Left ventricle myocardium inferior (tissue), 1 donor: ENCODE measurements at places on chromosomes 13 and 19.

GRCh38 chr19:607301-608154 is 17.8 kb downstream of the HCN2 start:
- DNase-seq = no peak

DNA sequence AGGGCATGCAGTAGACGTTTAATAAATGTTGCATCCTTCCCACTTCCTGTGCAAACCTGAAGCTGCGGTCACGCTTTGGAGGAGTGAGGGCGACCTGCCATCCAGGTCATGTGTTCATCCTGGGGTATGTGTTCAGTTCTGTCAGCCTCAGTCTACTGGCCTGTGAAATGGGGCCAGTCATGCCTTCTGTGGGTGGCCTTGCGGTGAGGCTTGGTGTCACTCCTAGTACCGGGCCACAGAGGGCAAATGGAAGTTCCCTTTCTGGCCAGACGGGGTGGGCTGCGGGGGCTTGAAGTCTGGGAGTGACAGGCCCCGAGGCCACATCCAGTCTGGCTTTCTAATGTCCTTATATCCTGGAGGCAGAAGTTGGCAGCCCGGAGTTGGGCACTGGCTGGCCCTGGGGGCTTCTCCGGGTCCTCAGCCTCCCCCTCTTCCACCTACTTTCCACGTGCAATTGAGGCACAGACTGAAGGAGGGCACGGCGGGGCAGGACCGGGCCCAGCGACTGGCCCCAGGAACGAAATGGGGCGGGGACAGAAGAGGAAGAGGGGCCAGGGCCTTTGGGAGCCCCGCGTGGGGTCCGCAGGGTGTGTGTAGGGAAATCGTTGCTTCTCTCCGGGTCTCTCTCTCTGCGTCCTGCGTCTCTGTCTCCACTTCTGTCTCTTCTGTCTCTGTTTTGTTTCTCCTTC is 11.1 kb downstream of the PDE4A start:
- DNase-seq = peak; percentile 32

DNA sequence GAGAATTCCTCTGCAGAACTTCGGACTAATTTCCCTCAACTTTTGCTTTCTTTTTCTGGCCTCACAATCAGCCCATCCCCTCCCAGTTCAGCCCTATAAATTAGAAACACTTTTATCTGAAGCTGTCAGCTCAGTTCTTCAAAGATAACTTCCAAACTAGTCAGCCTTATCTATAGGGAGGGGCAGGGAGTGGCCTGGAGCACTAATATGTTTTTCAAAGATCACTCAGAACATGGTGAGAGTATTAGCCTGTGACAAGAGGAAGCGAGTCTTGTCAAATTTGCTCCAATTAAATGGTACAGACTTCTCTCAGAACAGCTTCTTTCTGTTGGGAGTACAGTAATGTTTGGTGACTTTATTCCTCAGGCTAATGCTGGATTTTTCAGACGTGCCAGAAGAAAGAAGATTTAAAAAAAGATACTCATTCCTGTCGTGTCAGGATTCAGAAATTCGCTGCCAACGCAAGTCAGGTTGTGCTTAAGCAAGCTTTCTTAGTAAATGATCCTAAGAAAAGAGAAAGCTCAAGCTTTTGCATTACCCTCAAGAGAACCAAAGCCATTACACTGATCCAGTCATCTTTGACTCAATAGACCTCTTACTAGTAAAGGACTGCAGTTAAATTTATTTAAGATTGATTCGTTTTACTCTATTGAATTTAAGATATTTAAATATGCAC is 1033.6 kb downstream of the SLITRK5 start:
- DNase-seq = no peak

DNA sequence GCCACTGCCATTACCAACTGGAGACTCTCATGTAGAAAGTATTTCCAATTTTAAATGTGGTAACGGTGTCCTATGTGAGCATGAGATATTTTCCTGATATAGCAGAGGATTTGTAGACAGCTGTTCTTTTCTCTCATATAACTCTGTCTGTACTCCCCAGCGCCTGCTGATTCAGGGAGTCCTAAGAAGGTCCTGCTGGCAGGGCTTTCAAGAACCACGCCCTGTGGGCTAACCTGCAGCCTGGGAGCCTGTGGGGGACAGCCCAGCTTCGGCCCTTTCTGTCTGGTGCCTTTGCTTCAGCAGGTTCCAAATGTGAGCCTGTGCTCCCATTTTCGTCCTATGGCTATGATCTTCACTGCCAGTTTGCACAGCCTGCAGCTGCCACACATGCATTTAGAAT is 316.8 kb downstream of the ATP8A2 start:
- no peak for DNase-seq

DNA sequence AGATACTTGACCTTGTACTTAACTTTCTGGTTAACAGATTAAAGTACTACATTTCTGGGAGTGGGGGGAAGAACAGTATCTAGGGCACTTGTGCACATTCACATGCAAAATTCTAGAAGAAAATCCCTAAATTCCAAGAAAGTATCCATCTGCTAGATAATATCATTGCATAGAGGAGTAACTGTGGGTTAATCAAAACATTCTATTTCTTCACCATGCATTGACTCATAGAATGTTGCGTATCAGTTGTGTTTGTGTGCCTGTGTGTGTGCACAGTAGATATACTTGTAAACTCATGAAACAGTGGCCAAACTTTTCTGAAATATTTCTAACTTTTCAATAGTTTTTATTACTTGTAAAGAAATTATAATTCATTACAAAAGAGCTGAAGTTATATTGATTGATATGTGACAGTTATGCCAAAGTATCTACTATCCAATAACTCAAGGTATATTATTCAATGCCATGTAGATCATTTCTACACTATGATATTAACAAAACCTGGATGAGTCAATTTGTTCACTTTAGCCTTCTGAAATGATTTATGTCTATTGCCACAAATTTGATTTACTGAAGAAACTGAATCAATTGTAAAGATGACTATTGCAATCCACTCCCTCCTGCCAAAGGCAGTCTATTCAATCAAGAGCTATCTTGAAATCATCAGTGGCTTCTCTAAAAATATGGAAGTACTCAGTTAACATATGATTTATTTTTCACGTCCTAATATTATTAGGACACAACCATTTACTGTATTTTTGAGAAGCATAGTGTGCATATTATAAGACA is 756.7 kb upstream of the ARGLU1 start:
- no peak for DNase-seq

DNA sequence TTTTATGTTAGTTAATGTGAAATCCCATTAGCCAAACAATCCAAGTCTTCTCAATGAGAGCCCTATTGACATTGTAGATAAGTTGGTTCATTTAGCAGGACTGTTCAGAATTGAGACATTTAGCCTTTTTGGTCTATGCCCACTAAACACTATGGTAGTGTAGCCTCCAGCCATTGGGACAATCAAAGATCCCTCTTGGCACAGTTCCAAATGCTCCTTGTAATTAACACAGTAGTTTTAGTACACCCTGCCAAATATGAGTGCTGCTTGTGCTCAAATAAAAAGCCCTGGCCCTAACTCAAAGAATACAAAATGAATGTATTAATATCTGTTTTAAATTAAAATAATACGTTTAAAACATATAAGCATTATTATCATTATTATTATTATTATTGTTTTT is 15.4 kb upstream of the FAM216B start:
- DNase-seq = no peak

DNA sequence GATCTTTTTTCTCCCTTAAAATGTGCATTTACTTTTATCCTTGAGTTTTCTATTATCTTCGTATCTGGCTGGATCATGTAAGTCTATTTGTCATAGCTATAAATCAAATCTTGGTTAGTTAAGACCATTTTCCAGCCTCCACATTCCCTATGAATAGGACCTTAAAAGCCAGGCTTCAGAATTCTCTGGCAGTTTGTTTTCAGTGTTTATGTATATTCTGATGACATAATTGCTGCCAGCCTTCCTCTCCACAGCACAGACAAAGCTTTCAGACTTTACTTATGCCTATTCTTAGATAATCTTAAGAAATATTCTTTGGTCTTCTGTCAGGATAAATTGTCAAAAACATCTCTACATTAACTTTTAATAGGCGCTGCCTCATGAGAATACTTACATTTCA is 870.8 kb upstream of the SPRY2 start:
- no peak for DNase-seq

DNA sequence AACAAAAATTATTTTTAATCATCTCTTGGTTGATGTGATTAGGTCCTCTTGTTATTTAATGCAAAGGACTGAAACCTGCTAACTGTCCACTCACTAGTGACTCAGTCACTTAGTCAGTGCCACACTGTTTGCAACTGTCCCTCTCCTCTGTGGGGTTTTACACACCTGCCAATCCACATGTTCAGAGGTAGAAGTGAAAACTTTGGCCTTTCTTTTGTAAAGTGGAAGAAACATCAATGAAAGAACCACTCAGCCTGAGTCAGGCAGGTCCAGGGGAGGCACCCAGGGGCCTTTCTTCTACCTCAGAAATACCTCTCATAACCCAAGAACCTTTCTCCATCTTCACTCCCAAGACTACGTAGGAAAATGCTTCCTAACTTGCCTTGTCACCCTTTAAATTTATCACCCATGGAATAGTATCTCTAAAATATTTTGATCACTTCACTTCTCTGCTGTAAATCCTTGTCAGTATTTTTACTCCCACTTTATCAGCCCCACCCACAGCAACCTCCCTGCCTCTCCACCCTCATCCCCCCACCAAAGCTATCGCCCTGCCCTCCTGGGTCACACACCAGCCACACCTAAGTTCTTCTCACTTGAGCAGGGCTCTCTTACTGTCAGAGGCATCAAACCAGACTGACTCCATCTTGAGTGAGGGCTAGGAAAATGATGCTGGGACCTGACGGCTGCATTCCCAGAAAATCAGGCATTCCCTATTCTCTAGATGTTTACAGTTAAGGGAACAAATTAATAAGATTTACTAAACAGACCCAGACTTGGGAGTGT is 29.6 kb upstream of the EEF1AKMT1 start:
- no peak for DNase-seq

- no peak for DNase-seq
Measured at GRCh38 chr13:97631158-97631557, 197.2 kb downstream of the RAP2A start.

DNA sequence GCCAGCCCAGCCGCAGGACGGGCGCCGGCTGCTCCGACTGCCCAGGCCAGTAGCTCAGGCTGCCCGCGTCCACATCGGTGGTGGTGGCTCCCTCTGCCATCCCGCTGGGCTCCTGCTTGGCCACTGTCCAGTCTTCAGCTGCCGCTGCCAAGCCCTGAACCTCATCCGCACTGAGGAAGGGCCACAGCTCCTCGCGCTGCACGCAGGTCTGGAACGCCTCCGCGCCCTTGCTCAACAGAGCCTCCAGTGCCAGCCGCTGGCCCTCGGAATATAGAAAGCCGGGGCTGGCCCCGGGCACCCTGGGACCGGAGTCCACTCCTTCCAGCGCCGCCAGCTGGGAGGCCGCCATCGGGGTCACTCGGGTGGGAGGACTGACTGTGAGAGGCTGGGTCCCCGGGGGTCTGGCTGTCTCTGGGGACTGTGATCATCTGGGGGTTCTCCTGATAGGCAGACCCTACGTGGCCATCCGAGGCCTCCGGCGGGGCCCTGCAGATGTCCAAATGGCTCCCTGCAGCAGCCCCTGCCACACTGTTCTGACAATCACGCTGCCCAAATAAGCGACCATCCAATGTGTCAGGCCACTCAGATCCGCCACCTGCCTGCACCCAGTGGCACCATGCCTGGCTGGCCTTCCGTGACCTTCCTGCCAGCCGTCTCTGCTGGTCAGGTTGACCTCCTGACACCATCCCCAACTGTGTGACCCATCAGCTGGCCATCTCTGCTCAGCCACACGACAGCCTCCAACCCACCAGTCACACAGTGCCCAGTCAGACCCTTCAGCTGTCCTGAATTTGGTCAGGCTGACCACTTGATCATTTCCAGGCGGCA is 1.6 kb downstream of the FAM83E start:
- no peak for DNase-seq

DNA sequence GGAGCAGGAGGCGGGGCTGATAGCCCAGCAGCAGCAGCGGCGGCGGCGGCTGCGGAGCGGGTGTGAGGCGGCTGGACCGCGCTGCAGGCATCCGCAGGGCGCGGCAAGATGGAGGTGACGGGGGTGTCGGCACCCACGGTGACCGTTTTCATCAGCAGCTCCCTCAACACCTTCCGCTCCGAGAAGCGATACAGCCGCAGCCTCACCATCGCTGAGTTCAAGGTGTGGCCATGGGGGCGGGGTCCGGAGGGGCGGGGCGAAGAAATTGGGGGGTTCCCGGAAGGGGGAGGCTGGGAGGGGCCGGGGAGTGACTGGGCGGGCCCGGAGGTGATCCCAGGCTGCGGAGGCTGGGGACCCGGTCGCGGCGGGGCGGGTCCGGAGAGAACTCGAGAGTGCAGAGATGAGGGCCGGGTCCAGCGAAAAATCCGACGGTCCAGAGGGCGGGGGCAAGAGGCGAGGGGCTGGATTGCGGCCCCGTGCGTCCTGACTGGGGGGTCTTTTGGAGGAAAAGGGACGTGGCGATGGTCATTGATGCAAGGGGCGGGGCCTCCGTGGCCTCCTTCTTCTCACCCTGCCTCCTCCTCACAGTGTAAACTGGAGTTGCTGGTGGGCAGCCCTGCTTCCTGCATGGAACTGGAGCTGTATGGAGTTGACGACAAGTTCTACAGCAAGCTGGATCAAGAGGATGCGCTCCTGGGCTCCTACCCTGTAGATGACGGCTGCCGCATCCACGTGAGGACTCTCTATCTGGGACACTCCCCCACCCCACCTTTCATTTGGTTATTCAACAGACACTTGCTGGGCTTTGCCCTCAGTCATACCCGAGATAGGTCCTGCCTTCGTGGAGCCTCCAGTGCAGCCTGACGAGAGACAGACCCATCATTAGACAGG is at the start of gene TBCB:
Gene TBCB (plus strand): TSS at position 16 of the 891 bp plus-strand sequence. CDS start 93 bp downstream, at position 109.
- DNase-seq = peak; percentile 86

GRCh38 chr19:50276370-50277063 is 52.7 kb downstream of the KCNC3 start:
- DNase-seq = no peak

DNA sequence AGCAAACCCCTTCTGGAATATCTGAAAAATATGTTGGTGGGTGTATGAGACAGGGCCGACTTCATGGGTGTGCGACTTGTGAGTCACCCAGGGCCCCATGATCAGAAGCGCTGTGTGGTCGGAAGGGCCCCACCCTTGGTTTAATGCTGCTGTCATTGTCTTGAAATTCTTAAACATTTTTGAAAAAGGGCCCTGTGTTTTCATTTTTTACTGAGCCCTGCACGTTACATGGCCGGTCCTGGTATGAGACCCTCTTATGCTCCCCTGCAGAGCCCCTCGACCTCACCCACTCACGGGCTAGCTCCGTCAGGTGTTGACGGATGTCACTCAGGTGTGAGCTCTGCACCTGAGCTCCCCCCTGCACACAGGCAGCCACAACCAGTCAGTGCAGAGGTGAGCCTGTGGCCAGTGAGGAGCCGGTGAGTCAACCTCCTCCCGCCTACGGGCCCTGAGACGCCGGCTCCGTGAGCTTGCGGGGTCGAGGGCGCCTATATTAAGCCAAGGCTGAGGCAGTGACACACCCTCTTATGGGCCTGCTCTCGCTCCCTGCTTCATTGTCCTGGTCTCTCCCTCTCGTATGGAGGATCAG is 27.7 kb downstream of the GADD45B start:
- DNase-seq = no peak

GRCh38 chr19:21460686-21461085 is 44.7 kb upstream of the ZNF429 start:
- no peak for DNase-seq

GRCh38 chr13:77235456-77236022 is 91.4 kb downstream of the MYCBP2 start:
- DNase-seq = no peak
